ENCODE measurements at places on chromosomes 6 and 20. TPM values are rescaled to one million over a fixed set of nuclear protein-coding genes. Genes with fewer than 3 reads are reported as not detected.
A peak's percentile ranks its signal among the peaks of the same experiment; 100 is the strongest.

HDDC2 gene
- 113 TPM for total RNA-seq

DNA sequence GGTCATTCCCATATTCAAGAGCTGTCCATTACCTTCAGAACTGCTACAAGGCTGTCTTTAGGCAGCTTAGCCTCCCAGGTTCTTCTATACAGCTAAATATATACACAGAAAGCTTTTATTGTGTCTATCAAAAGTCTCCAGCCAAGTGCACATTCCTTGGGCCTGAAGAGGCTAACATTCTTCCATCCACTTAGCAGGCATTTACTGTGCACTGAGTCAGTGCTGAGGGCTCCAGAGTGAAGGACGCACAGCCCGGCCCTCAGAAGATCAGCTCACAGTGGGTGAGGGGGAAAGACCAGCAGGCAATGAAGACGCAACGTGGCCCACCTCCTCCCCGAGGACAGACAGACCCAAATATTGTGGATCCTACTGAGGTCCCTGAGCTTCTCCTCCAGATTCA, 569.9 kb downstream of the CDH26 start:
- DNase-seq = no peak

- peak; percentile 42 for DNase-seq
Observed at GRCh38 chr6:157020398-157020797, 243.2 kb downstream of the ARID1B start.

DNA sequence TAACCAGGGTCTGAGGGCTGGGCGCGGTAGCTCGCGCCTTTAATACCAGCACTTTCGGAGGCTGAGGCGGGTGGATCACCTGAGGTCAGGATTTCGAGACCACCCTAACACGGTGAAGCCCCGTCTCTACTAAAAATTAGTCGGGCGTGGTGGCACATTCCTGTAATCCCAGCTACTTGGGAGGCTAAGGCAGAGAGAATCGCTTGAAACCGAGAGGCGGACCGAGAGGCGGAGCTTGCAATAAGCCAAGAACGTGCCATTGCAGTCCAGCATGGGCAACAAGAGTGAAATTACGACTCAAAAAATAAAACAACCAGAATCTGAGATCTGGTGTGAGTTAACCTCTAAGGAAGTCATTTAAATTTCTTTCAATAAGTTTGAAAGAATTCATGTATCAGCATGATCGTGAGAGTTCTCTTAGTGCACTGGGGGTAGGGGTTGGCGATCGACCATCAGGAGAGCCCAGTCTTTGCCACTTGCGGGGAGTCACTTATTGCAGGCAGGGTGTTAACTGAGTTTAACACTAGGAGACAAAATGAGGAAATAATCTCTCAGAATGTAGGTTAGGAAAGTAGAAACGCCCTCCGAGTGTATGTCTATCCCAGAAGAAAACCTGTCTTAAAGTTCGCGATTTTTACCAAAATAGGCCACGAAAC, 206.5 kb upstream of the ZNF184 start:
- DNase-seq = no peak

DNA sequence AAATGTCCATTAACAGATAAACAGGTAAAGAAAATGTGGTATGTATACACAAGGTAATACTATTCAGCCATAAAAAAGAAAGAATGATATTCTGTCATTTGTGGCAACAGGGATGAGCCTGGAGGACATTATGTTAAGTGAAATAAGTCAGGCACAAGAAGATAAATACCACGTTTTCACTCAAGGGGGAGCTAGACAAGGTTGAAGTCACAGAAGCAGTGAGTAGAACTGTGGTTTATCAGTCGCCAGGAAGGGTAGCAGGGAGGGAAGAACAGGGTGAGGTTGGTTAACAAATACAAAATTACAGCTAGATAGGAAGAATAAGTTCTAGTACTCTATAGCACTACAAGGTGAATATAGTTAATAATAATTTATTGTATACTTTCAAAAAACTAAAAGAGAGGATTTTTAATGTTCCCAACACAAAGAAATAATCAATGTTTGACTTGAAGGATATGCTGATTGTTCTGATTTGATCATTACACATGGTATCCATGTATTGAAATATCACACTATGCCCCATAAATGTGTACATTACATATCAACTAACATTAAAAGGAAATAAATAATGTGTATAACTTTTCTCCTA, 21.1 kb downstream of the RTN4IP1 start:
- peak; percentile 61 for DNase-seq

DNA sequence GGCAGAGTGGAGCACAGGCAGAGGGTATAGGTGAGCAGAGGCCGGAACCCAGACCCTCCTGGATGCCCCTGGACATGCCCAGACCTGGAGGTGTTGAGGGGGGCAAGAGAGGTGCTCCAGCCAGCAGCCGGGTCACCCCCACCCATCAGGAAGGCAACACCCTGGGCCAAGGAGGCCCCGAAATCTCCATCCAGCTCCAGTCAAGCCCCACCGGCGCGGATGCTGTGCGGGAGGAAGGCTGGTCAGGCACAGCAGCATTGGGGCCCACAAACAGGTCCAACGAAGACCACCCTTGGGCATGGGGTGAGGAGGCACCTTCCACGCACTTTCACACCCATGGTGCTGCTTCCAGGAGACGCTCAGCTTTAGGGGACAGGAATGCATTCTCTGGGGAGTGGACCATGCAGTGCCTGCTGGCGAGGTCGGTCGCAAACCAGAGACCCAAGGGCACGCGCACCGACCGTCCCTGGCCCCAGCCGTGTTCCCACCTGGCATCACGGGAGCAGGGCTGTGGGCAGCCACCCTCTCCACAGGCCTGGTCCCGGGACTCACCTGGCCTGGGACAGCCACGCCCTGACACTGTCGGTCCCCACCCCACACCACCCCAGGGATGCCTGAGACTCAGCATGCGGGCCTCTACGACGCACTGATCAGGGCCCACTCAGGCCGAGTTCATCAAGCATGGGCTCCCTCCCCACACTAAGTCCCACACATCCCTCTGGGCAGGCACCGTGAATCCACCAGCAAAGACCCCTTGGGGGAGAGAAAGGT, 43.6 kb upstream of the ZBP1 start:
- no peak for DNase-seq

AVP gene
- not detected for total RNA-seq

TASP1 gene
- 6.7 TPM for total RNA-seq

- DNase-seq = no peak
Observed at GRCh38 chr6:81995548-81996289, 243.2 kb upstream of the TENT5A start.

GRCh38 chr6:140441256-140441655, 1066.8 kb upstream of the CITED2 start:
- DNase-seq = peak; percentile 76

GRCh38 chr20:50592282-50593004, 82.3 kb downstream of the PTPN1 start:
- no peak for DNase-seq

EPB41L1 gene
- 43.2 TPM for total RNA-seq

DNA sequence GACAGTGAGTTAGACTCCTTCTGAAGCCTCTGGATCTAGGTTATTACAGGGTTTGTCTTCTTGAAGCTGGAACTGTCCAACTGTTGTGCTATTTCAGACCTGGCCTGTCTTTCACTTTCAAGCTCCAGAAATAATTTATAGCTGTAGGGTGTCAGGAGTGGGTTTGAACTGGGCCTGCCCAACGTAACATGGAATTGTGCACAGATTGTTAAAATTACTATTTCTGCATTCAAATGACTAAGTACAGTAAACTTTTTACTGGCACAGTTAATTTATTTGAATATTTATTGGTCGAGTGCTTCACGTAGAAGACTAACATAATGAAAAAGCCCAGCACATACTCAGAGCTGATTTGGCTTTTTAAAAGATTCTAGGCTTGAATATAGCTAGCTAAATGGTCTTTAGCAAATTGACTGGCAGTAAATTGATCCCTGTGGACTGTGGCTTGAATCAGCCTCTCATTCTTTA, 74.3 kb downstream of the ARID1B start:
- no peak for DNase-seq

DNA sequence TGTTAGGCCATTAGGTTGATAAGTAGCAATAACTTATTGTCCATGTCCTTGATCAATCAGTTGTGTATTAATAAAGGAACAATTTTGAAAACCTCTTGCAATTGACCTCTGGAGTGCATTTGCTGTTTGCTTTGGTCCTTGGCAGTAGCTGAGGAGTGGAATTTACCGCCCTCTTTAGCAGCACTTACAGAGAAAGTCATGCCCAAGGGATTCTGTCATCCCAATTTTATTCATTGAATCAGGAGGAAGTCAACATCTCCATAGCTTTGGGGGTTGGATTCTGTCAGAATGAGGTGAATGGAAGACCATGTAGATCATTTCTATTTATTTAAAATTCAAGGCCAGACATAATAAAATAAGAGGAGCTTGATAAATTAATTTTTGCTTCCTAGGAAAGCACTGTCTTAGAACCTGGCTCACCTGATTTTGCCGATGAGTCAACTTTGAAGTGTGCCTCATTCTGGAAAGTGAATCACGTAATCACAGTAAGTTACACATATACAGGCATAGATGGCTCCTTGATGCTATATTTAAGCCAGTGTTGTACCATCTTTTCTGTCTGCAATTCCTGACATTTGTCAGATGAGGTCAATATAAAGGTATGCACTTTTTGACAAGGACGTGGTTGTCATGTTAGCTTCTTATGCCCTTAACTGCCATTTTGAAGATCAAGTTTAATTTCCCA, 128.7 kb upstream of the MLIP start:
- DNase-seq = peak; percentile 55

- no peak for DNase-seq
Observed at GRCh38 chr6:149331043-149331807, 13.7 kb downstream of the TAB2 start.

DNA sequence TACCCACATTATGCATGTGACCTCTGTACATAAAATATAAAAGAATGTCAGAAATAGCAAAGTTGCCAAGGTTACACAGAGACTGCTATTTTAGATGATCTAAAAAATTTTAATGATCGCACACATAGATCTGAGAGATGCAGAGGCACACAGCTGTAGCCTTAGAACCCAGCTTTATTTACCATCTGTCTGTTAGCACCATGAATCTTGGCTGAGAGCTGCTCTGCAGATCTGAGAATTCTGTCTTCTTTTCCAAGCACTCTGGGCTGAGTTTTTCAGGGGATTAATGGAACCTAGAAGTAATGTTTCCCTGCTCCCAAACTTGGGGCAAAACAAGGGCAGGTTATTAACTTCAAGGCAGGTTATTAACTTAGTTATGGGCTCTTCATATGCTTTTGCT, 248.7 kb upstream of the JAG1 start:
- DNase-seq = no peak

HLA-DRB1 gene
- total RNA-seq = not detected

GRM1 gene
- total RNA-seq = not detected

SMPDL3A gene
- 6.3 TPM for total RNA-seq

DNA sequence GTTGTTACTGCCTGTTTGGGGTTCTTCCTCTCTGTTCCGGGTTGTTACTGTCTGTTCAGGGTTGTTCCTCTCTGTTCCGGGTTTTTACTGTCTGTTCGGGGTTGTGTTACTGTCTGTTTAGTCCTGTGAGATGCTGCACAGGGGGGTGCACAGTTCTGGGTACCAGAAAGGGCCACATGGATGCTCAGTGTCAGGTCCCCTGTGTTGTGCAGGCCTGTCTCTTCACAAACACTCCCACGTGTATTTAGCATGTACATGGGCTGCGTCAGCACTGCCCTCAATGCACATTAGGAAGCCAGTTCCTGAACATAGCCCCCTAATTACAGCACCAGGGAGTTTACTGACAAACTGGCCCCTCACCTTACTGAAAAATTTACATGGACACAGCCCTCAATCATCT, 118.5 kb downstream of the DLL1 start:
- DNase-seq = no peak

DNA sequence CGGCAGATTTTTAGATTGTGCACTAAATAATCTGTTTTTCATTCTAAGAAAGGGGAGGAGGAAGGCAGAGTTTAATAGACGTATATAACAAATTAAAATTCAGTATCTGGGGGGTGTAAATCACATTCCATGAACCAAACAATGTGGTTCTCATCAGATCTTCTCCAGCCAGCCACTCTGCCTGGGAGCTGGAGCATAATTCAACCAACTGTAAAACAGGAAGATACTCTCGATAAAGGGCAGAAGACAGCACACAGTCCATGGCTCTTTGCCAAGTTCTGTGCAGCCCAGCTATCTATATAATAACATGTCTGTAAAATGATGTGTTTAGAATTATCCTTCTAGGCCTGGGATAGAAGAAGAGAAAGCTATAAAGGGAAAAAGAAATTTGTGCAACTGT, 289.9 kb upstream of the ZFP64 start:
- no peak for DNase-seq

DNA sequence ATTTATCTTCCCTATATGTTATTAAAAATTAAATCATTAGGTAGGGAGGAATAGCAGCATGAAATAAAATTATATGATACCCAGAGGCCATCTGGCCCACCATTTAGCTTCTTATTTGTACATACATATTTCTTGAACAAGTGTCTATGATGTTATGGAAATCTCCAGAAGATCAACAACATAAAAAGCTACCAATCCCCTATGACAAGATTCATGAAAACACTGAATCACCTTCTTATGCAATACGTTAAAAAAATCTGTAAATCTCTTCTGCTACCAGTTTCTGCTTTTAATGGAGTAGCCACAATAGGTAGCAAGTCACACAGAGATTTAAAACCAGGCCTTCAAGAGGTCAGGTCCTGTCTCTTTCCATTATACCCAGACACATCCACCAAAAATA, 125.8 kb upstream of the ENPP5 start:
- no peak for DNase-seq

- DNase-seq = no peak
Observed at GRCh38 chr20:21141825-21142224, 15.9 kb downstream of the KIZ start.

UBD gene
- not detected for total RNA-seq

- no peak for DNase-seq
Observed at GRCh38 chr6:143581835-143582480, 70.4 kb upstream of the FUCA2 start.

GRCh38 chr6:169175360-169175887, 78.2 kb downstream of the THBS2 start:
- DNase-seq = no peak

HLA-DQB1 gene
- not detected for total RNA-seq

RALGAPA2 gene
- total RNA-seq = 11.8 TPM

DNA sequence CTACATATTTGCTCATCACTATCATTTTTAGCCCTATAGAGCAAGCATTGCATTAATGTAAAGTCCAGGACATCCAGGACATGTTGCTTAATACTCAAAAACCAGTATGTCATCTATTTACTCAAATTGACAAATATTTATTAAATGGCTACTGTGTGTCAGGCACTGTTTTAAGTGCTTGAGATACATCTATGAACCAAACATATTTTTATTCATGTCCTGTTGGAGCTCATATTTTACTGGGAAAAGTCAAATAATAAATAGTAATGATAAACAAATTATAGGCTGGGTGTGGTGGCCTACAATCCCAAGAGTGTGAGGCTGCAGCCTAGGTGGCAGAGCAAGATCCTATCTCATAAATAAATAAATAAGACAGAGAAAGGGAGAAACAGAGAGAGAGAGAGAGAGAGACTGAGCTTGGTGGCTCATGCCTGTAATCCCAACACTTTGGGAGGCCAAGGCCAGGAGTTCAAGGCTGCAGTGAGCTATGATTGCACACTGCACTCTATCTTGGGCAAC, 227.9 kb downstream of the GJA1 start:
- DNase-seq = no peak

LY6G6D gene
- not detected for total RNA-seq

Data from A172 (cell line).